ENCODE measurements at places on chromosomes 7 and 10.

GRCh38 chr7:39650676-39651075, 27.3 kb downstream of the RALA start:
- no peak for DNase-seq

DNA sequence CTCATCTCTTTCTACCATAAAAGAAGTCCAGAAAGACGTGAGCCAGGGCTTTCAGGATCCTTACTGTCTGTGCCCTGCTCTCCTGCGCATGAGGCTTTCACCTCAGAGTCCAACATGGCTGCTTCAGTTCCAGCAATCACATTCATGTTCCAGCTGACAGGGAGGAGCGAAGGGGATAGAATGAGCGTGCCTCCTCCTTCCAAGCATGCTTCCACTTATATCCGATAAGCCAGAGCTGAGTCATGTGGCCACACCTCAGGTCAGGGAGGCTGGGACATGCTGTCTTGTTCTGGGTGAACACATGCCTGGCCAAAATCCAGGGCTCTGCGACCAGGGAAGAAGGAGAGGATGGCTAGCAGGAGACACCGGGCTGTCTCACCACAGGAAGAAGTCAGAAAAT, 248.2 kb downstream of the SKAP2 start:
- DNase-seq = peak; percentile 51

GRCh38 chr7:3649250-3649649, 348.2 kb downstream of the SDK1 start:
- no peak for DNase-seq

GRCh38 chr10:100730725-100731406, 14.5 kb upstream of the PAX2 start:
- DNase-seq = no peak

- DNase-seq = no peak
Measured at GRCh38 chr10:110304394-110304779, 333 bp downstream of the SMNDC1 start.

DNA sequence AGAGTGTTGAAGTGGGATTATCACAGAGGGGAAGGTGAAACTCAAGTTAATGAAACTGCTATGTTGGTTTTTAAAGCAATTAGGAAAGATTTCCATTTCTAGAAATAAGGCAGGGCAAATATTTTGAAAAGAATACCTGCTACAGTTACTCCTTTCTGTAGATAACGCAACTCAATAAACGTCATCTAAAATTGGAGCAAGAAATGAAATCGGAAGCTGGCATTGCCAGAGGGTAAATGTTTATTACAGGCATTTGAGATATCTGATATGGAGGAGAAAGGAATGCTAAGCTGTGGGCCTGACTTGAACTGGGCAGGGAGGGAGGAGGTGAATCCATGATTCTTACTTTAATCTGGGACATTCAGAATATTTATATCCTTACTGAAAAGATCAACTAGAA, 217.0 kb upstream of the ADARB2 start:
- DNase-seq = no peak

All from K562 (cell line).